Activated T-helper 9 cell treated with anti-CD3 and anti-CD28 coated beads, Interleukin-2, amount 50 U/mL, for 16 hours (primary cell): ENCODE measurements at places on chromosomes 11 and 22.

- DNase-seq = no peak
Measured at GRCh38 chr11:114738954-114739353, 60.6 kb downstream of the NXPE2 start.

DNA sequence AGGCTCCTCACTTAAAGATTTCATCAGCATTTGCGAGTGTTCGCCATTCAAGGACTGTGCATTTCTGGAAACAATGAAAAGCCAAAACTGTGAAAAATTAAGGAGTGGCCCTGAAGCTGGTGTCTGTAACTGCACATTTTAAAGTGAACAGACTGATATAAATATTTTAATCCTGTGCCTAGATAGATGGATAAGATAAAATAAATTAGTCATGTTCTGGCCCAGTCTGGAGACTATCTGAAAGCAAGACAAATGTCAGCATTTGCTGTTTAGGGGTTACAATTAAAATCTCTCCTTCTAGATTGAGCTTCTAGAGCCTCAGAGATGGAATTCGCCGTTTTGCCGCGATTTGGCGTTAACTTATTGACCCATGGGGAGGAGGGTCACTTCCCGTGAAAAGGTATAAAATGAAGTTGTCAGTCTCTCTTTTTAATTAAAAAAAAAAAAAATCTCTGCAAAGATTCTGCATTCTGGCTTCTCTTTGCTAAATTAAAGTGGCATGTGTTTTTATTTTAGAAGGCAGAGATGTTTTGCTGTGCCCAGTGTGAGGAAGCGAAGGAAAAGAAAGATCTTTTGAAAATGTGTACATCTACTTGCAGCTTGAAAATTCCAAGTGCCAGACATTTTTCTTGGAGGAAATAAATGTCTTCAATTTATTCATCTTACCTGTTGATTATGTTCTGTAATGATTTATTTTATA lies 79.7 kb upstream of the WNT7B start:
- no peak for DNase-seq

DNA sequence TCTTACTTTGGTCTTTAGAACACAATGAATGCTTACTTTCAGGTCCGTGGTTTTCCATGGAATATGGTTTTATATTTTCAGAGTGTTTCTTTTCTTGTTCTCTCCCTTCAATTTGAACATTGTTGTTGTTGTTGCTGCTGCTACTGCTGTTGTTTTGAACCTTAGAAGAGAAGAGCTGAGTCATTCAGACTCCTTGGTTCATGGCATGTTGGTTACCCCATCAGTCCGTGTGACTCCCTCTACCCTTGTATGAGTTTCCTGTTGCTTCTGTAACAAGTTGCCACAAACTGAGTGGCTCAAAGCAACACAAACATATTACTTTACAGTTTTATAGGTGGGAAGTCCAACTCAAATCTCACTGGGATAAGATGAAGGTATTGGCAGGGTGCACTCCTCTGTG lies 511.0 kb downstream of the INSC start:
- DNase-seq = no peak

- no peak for DNase-seq
Measured at GRCh38 chr22:39748877-39749276, 144.7 kb downstream of the ENTHD1 start.

GRCh38 chr22:49063545-49063890 lies 764.2 kb downstream of the BRD1 start:
- no peak for DNase-seq

- DNase-seq = no peak
Measured at GRCh38 chr11:119578521-119579191, 150.3 kb downstream of the NECTIN1 start.

- no peak for DNase-seq
Measured at GRCh38 chr22:46147061-46147460, 3.3 kb upstream of the PPARA start.

DNA sequence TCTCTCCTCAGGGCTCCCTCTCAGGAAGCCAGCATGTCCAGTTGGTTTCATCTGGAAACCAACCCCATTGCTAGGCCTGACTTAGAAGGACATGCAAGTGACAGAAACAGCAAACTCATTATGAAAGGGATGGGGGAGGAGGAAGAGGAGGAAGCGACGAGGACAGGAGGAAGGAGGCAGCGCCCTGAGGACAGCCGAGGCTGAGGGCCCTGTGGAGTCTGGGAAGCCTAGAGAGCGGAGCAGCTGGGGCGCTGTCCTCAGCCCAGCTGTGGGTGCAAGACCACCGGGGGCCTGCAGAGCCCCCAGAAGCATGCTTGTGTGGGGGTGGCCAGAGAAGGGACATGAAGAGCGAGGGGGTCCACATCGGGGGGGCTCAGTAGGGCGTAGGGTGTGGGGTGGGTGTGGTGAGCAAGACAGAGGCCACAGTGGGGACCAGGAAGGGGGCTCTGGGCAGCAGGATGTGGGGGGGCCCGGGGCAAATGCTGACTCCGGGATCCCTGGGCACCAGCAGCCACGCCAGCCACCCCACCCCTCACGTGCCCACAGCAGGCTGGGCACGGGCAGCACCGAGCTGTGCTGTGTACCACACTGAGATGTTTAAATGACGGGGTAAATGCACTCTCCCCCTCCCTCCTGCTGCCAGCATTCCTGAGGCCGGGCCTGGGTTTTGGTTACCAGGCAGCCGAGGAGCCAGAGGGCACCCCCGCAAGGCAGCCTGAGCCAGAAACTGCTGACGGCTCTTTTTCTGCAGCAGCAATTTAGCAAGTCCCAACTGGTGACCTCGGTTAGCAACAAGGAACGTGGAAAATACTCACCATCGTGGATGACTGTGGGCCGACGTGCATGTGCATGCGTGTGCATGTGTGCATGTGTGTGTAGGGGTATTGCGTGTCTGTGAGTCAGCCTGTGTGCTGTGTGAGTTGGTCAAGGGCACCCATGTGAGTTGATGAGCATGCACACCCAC lies 82.7 kb upstream of the LINC01488 start:
- DNase-seq = no peak

DNA sequence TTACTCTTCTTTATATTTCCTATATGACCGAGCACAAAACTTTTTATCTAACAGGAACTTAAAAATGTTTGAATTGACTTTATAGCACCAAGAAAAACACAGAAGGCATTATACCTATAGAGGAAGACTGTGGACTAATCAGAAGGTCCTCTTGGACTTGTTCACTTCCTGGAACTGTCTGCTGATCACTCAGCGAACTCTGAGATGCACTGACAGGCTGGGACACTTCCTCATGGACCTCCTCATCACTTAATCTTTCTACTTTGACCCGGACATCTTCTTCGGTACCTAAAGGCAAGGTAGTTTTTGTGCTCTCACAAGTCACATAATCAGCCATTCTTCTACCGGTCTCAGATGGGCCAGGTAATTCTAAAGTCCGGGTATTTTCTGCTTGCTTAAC lies 54.0 kb downstream of the ZBTB44 start:
- DNase-seq = no peak

DNA sequence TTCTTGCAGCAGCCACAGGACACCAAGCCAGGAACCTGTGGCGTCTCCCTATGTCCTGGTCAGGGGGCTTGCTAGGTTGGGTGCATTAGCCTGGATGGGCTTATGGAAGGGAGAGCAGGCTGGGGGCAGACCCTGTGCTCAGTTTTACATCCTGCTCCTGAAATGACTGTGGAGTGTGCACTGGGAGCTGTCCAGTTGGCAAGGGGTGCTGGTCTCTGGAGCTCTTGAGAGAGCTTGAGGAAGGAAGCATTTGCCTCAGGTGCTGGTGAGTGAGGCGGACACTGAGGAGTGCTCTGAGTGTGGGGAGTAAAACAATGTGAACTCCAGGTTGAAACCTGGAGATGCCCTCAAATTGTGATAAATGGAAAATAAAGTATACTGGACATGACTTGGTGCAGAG lies 3.4 kb downstream of the SCGB1D4 start:
- no peak for DNase-seq

GRCh38 chr11:76781807-76782530 lies 1.2 kb upstream of the TSKU start:
- DNase-seq = no peak

- peak; percentile 51 for DNase-seq
Measured at GRCh38 chr11:441418-442274, at the start of gene ANO9. Gene ANO9, minus strand, starts transcription at chr11:442011. Its CDS starts 85 bp downstream, at chr11:441926.

DNA sequence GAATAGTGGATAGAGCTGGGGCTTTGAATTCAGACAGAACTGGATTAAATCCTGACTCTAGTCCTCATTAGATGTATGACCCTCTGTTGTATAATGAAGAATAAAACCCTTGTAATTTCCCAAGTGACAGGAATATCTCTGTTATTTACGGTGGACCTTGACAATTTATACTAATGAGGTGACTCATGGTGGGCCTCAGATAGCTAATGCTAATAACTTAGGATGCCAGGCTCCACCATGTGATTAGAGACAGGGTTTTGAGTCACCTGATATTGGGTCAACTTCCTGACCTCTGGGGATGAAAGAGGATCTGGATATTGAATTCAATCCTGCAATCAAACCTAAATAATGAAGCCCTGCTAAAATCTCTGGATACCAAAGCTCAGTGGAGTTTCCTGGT lies 33.6 kb downstream of the OSBP start:
- DNase-seq = no peak

DNA sequence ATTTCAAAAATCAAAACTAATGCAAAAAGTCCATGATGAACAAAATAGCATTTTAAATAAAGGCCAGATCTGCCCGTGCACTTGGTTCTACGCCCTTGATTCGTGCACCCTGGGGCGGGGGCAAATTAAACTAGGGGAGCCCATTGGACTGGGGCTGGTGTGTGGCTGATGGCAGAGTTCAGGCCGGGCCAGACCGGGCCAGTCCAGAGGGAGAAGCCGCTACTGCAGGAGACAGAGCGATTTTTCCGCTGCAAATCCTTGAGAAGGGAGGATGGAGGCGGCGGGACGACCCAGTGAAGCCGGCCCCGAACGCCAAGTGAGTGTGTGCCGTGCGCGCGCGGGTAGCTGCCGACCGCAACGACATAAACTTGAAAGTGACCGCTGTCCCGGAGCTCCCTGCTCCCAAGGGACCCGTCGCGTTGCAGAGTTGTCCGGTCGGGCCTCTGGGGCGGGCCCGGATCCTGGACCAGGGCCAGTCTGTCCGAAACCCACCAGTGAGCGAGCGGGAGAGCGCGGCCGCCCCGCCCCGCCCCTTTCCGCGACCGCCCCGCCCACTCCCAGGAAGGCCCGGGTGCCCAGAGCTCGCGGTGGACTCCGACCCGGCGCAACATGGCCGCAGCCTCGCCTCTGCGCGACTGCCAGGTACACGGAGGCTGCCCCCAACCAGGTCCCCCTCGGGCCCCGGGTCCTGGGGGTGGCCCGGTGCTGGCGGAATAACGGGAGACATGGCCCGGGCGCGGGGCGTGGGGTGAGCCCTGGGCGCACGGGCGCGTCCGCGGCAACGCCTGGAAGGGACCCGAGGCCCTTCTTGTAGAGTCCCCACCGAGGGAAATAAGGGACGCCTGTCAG lies at the start of gene TTC38:
Gene TTC38, plus strand, starts transcription at position 578 of the 849 bp plus-strand sequence. Its CDS starts 32 bp downstream, at position 610.
- peak; percentile 32 for DNase-seq

GRCh38 chr11:6319001-6319703 lies 1.1 kb downstream of the CAVIN3 start:
- no peak for DNase-seq

GRCh38 chr11:131404010-131404409 lies 33.6 kb downstream of the NTM start:
- DNase-seq = no peak
